ENCODE measurements at places on chromosomes 3 and 15.

DNA sequence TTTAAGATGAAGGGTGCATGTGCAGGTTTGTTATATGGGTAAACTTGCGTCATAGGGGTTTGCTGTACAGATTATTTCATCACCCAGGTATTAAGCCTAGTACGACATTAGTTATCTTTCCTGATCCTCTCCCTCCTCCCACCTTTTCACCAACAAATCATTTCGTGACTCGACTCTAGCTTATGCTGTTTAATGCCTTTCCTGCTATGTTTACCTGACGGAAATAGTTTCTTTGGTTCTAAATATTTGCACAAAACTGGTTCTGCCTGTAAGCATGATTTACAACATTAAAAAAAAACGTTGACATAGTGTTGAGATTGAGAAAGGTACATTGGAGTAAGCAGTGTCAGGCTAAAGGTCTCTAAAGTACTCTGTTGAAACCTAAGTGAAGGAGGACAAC, 2.4 kb downstream of the GNL3 start:
- DNase-seq: no peak

GRCh38 chr3:102410616-102411015, 24.2 kb upstream of the ZPLD1 start:
- DNase-seq: no peak

GRCh38 chr3:148494451-148494850, 203.3 kb upstream of the AGTR1 start:
- no peak for DNase-seq

- no peak for DNase-seq
These were observed 4.4 kb upstream of the CLDN11 start for GRCh38 chr3:170414202-170414663.

DNA sequence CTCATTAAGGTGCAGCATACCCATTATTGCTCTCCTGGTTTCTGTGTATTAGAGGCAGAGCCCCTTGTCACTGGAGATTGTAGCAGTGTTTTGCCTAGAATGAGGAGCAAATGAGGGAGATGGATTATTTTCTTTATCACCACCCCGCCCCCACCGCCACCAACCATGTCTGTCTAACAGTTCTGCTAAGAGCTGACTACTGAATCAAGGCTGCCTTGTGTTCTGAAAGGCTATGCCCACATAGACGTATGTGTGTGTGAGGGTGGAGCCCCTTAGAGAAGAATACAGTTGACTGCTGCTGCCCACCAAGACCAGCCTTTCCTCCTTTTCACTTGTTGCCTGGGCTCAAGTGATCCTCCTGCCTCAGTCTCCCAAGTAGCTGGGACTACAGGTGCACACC, 47.4 kb downstream of the RAD54L2 start:
- DNase-seq: no peak

DNA sequence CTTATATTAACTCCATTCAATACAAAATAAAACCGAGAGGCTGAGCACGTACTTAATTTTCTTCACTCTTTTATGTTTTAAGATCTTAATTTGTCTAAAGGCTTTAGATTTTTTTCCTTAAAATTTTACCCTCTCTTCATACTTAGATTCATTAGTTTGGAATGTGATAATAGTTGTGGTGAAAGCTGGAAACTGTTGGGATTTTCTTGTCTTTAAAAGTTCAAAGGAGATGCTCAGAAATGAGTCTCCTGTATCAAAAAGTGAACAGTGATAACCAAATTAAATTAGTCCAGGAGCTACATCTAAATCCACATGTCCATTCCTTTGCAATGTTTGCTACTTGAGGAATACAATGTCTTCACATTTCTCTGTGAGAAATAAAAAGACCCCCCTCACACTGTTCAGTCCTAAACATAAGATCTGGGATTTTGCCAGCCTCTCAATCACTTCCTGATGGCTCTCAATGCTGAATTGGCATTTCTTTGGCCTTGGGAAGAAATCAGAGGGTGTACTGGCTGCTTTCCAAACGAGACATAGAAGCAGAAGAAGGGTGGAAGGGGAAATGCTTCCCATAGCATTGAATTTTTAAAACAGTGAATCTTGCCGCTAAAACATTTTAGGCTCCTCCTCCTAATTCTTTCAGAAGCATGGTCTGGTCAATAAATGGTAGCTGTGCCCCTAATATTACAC, 245.0 kb downstream of the SHOX2 start:
- no peak for DNase-seq

GRCh38 chr15:90681480-90681879, 35.7 kb upstream of the BLM start:
- no peak for DNase-seq

- no peak for DNase-seq
These were observed 218.6 kb downstream of the GREM1 start for GRCh38 chr15:32936283-32936918.

DNA sequence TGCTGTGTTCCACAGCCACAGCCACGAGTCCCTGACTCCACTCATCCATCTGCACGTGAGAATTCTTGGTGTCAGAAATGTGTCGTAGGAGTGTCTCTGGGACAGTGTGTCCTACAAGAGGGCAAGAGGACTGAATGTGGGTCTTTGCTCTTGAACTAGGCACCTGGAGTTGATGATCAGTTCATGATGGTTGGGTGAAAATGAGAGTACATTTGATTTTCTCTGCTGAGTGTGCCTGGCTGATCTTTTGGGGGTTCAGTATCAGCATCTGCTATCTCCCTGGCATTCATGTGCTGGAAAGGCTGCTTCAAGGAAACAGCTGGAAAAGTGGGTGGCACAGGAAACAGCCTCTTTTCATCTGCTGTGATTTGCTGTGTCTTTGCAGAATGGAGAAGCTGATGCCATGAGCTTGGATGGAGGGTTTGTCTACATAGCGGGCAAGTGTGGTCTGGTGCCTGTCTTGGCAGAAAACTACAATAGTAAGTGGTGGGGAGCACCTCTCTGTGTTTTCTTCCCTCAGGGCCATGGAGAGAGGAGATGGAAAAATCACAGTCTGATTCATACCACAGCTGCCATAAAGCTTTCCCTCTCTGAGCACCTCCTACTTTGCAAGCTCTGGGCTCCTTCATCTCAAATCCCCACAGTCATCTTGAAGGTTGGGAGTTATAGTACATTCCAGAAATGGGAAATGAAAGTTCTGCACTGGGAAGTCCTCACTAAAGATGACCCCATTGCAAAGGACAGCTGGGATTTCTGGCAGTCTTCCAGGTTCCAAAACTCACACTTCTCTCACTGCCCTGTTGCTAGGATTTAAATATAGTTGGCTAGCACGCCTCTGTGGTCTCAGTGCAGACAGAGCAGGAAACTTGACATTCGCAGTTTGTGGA, 17.8 kb downstream of the TF start:
- no peak for DNase-seq

- no peak for DNase-seq
These were observed 92.2 kb downstream of the KLHL25 start for GRCh38 chr15:85702321-85703101.

DNA sequence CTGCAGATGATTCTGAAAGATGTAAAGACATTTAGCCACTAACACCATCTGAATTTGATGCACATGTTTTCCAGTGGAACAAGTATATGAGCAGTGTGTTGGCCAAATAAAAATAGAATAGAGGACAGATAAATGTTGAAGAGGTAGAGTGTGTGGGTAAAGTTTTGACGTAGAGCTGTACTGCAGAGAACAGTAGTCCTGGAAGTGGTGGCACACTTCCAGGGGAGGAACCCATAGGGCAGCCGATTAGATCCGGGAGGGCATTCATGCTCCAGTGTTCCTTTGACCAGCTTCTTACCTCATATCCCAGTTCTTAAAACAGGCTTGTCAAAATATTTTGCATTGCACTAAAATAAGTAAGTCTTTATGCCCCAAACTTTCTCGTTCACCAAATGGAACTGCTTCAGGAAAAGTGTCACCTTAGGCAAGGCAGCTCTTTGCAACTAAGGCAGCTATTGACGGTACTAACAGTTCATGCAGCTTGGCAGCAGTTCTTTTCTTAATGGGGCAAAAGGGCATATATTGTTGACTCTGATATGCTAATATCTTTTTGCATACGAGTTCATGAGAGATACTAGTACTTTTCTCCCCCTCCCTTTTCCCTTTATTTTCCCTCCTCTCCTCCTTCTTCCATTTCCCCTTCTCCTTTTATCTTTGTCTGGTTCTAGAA, 429.3 kb upstream of the AZI2 start:
- no peak for DNase-seq

- DNase-seq: no peak
These were observed 30.1 kb upstream of the LRRC3B start for GRCh38 chr3:26592451-26592850.

DNA sequence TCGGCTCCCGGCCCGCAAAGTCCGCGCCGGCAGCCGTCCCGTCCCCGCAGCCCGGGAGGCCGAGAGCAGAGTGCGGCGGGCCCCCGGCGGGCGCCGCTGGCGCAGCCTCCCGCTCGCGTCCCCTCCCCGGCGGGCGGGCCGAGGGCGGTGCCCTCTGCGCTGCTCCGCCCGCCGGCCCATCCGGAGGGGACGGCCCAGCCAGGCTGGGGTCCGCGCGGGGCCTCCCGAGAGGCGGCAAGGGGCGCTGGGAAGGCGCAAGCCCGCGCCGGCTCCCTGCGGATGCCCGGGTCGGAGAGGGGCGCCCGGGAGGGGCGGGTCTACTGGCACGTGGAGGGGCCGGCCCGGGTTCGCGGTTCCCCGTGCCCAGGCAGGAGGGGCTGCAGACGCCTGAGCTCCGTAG, at the start of the genes CLCN2 and POLR2H:
Gene CLCN2 (minus strand): TSS at position 74 of the 400 bp plus-strand sequence. CDS start 126 bp downstream, outside the sequence.
Gene POLR2H (plus strand): TSS at position 179 of the 400 bp plus-strand sequence. CDS start 1,783 bp downstream, outside the sequence.
- no peak for DNase-seq

GRCh38 chr3:61460636-61461035, 100.7 kb upstream of the PTPRG start:
- DNase-seq: no peak

- DNase-seq: no peak
These were observed 44.5 kb upstream of the PTX3 start for GRCh38 chr3:157392104-157392503.

DNA sequence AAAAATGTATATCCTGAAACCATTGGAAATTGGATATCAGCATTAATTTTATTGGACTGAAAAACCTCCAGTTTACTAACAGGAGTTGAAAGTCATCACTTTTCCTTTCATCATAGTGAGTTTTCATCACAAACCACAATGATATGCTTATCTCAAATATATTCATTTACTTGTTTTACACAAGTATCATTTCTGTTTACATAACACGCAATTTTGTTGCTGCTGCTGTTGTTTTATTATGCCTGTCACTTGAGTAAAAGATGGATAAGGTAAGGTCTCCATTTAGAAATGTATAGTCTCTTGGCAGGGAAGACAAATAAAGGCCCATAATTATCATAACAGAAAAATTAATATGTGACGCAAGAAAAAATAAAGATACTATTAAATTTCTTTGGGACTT, 199.2 kb downstream of the TP63 start:
- no peak for DNase-seq

- peak; percentile 18 for DNase-seq
These were observed 187.1 kb downstream of the PDE8A start for GRCh38 chr15:85168642-85169173.

DNA sequence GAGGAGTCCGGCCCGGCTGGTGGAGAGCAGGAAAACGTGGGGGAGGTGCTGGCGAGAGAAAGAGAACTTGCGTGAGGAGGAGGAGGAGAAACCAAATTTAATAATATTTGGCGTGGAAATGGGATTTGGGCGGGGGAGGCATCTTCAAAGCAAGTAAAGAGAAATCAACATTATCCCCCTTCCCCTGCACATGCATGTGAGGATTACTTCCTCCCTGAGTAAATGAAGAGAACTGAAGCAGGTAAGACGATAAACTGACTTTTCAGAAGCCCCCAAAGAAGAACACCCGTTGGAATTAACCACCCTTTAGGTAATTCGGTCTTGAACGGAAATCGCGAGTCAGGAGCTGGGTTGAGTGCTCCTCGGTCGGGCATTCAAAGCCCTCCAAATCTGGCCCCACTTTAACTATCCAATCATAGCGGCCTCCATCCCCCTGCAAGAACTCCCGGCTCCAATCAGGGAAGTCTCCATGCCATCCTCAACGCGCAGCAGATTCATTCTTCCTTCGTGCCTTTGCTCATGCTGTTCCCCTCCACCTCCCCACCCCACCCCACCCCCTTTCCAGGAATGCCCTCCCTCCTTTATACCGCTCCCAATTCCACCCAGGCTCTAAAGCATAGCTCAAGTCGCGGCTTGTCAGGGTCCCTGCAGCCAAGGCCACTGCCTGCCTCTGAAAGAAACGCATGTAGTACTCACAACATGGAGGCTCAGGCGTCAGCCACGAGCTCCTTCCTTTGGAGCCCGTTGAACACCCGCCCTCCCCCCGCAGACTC, 545 bp upstream of the RFX7 start:
- DNase-seq: no peak

GRCh38 chr3:5071061-5071460, 51.0 kb upstream of the ARL8B start:
- DNase-seq: no peak

- DNase-seq: no peak
These were observed 51.1 kb downstream of the CGNL1 start for GRCh38 chr15:57427367-57427821.

DNA sequence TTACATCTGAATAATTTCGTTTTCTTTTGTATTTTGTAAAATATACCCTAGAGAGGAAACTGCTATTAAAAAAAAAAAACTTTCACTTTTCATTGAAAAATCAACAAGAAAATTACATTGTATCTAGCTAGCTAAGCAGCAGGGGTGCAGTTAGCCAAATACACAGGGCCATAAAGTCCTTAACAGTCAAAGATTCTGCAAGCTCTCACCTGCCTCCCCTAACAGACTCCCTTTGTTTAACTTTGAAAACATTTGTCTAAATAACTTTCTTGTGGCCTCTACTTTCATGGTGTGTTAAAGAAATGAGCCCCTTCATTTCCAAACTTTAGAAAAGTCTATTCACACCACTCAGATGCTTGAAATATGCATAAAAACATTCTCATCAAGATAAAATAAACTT, 23.3 kb downstream of the CBLB start:
- DNase-seq: no peak

- no peak for DNase-seq
These were observed 80.2 kb downstream of the LRRK1 start for GRCh38 chr15:100999369-100999768.

DNA sequence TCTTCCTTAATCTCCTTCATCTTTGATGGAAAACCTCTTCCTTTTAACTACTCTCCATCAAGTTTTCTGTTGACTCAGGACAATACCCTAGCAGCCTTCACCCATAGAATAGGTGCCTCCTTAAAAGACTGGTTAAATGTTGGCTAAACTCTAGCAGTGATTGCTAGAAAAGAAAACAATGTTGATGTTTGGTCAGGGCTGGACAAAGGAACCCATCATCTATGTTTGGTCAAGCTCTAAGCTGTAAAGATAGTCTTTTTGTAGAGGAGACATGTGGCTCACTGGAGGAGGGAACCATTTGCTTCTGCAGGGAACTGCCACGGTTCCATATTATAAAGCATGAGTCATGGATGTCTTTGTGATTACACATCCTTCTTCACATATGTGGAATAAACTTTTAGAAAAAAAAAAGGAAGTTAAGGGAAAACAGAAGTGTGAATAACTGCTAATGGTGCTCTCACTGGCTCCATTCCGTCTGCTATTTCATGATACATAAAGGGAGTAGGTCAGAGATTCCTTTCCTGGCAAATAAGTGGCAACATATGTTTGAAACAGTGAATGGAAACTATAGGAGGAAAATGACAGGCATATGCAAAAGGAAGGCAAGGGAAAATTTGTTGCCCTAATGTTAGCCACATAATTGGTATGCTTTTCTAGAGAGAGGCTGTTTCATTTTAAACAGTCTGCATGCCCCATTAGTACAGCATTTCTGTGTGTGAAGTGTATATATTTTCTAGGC, 78.2 kb downstream of the CMSS1 start:
- DNase-seq: no peak

Measured in stimulated activated CD8-positive, alpha-beta memory T cell treated with anti-CD3 and anti-CD28 coated beads, Interleukin-15, amount 100 ng/mL, for 1 hour (primary cell).